ENCODE measurements at places on chromosomes 7 and 10.
A peak's percentile ranks its signal among the peaks of the same experiment; 100 is the strongest.

- no peak for DNase-seq
These were observed 101.8 kb upstream of the KMT2C start for GRCh38 chr7:152537639-152538038.

- DNase-seq: no peak
These were observed 33.5 kb downstream of the CAMK2B start for GRCh38 chr7:44291733-44292419.

- DNase-seq: no peak
These were observed 214.8 kb upstream of the MAGI2 start for GRCh38 chr7:79668292-79668691.

DNA sequence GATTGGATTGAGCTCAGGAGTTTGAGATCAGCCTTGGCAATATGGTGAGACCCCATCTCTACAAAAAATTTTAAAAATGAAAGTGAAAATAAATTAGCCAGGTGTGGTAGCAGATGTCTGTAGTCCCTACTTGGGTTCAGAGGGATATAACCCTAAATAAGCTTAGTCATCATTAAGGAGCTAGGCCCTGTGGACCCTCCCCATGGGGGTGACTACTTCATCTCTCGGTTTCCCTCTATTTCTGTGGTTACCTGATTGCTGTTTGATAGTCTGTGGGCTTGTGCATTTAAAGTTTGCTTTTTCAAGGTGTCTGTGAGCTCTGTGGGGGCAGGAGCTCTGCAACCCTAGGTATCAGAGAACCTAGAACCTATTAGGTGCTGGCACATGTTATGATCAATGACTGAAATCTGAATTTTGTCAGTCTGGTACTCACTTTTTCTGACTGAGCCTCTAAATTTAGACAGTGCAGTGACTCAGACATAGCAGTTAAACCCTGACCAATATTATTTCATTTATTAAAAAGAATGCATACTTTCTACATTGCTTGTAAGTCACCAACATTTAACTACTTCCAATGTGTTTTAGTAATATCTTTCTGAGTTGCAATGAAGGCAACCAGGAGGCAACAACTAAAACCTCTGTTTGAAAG lies 8.1 kb upstream of the CUZD1 start:
- DNase-seq: no peak

- DNase-seq: no peak
These were observed 54.9 kb upstream of the CAMK2B start for GRCh38 chr7:44380189-44380830.

DNA sequence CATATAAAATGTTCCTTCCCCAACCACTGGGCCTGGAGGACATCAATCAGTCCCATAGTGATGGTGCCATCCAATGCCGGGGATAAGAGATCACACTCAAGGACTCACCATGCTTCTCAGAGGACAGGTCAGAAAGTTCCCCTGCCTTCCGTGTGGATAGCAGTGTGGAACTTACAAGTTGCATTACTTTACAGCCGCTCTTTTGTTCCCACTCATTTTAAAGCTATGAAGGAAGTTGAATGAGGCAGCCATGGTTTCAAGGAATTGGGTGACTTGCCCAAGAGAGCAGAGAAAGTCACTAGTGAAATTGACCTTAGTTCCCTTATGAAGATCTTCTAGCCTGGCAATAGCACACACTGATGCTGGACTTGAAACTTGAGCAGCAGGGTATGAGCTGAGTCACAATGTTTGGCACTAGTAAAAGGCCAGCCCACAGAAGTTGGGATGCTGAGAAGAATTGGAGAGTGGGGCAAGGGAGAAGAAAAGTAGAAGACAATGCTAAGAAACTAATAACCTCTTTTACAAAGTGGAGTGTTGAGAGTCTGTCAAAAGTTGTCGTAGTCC lies 78.7 kb downstream of the CXCL12 start:
- peak; percentile 72 for DNase-seq

GRCh38 chr10:31701546-31701945 lies 227.1 kb downstream of the ARHGAP12 start:
- DNase-seq: no peak

- DNase-seq: no peak
These were observed 96.4 kb downstream of the SLC25A40 start for GRCh38 chr7:87779806-87780205.

GRCh38 chr7:131570401-131570800 lies 14.0 kb upstream of the PODXL start:
- DNase-seq: no peak

- DNase-seq: no peak
These were observed 567.8 kb downstream of the IPMK start for GRCh38 chr10:57699944-57700343.

- DNase-seq: no peak
These were observed 672 bp upstream of the DDX56 start for GRCh38 chr7:44574287-44574872.

- DNase-seq: no peak
These were observed 444.1 kb upstream of the KLF6 start for GRCh38 chr10:4229106-4229505.

DNA sequence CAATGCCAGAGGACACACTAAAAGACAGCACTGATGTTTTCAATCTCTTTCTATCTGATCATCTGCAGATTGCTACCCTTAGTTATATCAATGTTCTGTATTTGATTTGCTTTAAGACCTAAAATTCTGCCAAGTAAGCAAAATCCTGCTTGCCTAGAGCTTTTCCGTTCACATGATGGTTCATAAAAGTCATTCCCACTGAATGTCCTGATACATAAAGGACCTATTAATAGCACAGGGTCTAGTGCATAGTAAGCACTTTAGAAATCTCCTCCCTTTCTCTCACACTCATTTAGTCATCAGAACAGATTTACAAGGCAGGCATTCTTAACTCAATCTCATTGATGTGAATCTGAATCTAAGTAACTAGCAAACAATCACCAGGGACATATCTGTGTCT lies 68.8 kb downstream of the PCGF5 start:
- DNase-seq: no peak

GRCh38 chr7:148524479-148525224 lies 65.9 kb upstream of the C7orf33 start:
- no peak for DNase-seq

GRCh38 chr7:140390034-140390433 lies 8.3 kb downstream of the SLC37A3 start:
- no peak for DNase-seq

DNA sequence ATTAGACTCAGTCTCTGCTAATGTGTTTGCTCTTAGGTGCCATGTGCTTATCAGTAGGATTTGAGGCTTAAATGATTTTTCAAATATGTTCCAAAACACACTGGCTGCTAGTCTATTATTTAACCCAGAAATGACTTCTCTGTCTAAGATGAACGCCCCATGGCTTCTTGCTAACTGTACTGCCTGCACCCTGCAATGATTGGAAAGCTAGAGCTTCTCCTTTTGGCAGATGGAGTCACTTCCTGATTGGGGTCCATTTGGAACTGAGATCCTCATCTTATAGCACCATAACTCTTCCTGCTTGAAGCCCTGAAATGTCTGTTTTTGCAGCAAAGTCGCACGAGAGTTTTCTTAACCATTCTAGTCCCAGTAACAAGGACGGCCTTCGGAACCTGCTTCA lies 186.5 kb upstream of the ADO start:
- DNase-seq: no peak

- DNase-seq: no peak
These were observed 18.7 kb upstream of the CYREN start for GRCh38 chr7:135189221-135189662.

GRCh38 chr7:156881679-156882078 lies 11.3 kb downstream of the LMBR1 start:
- no peak for DNase-seq

DNA sequence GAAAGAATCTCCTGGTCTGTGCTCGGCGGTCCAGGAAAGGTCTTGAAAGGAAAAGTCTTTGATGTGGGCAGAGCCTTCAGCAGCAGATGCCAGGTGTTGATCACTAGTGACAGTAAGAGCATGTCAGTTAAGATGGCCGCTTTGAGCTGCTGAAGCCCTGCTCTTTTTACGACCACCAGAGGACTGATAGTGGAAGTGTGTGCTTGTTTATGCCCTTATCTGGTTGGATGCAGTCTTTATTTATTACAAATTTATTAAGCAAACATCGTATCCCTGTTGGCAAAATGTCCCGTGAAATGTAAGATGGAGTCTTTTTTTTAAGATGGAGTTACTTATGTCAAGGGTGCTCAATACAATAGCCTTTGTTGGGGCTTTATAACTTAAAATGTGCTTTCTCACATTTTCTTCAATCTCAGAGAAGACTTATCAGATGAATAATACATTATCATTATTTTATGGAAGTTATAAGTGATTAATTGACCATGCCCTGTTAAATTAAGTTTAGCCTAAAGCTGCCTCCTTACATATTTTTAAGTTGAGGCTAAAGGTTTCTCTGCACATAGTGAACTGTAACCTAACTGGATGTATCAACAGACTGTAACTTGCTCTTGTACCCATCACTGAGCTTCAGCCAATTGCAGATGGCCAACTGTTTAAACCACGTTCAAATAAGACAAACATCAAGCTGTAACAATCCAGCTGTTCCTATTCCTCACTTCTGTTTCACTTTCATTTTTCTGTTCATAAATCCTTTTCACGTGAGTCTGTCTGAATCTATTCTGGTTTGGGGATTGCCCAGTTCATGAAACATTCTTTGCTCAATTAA lies 97.4 kb upstream of the PIK3CG start:
- DNase-seq: no peak

DNA sequence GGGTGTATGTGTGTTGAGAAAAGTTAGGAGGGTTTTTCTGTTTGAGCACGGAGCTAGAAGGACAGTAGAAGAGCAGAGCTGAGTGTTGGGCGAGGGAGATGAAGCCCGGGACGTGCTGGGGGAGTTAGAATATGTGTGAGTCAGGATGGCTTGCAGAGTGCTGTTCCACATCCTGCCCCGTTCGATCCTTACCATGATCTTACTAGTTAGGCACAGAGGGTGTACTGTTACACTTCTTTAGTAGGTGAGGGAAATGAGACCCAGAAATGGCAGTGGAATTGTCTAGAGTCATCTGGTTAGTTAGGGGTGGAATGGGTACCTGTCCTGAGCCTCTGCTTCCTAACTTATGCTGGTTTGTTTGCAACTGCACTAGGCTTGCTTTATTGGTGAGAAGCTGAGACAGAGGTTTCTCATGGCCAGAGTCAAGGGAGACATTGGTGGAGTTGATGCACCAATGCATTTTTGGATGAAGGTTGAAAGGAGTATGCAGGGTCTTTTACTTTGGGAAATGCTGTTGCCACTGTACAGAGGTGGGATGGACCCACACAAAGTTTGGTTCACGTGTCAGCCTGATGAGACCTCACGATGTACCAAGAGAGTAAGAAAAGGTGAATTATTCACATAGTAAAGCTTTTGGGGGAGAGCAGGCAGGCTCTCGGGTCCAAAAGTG lies 42.4 kb downstream of the CCNY start:
- no peak for DNase-seq

- no peak for DNase-seq
These were observed 51.4 kb upstream of the SMNDC1 start for GRCh38 chr10:110355922-110356627.

DNA sequence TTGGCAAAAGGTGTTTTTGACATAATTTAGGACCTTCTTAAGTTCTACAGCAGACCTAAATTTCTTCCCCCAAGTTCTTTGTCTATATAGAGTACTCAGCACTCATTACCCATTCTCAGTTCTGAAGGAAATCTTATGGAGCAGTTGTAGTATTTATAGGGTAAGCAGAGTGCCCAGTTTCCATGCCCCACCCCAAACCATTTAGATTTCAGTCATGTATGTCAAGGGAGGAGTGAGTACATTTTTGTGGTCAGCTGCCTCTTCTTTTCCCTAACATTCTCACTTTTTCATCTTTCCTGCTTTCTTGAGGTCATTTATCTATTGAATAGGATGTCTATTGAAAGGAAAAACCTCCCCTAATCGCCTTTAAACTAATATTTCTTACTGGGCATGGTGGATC lies 83.3 kb downstream of the KAT6B start:
- DNase-seq: no peak

- no peak for DNase-seq
These were observed 39.6 kb upstream of the ZNF680 start for GRCh38 chr7:64602518-64602917.

DNA sequence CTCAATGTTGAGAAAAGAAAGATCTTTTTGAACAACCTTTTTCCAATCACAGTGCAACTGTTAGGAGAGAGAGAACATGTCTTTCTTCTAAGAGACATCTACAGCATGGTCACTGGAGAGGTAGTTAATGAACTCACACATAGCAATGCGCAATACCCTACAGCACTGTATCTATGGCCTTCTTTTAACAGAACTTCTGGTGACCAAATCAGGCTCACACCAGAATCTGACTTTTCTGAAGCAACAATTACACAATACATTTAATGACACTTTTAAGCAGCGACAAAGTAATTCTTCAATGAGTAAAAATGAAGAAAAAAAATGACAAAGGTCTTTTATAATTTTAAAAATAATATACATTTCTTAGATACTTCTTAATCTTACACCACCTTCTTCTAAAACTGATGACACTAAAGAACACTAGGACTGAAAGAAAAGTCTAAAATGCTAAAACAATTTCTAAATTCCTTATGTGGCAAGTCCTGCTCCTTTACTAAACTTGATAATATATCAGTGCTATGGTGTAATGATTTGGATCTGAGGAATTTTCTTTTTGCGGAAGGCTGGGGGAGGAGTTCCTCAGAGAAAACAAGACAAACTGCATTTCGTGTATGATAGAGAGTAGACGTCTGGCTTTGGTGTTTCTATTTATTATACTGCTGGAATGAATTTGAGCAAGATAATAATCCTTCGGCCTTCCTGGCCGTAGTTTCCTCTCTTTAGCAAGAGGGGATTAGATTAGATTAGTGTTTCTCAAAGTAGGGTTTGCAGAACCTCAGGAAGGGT lies 166.3 kb downstream of the ZNF438 start:
- no peak for DNase-seq

DNA sequence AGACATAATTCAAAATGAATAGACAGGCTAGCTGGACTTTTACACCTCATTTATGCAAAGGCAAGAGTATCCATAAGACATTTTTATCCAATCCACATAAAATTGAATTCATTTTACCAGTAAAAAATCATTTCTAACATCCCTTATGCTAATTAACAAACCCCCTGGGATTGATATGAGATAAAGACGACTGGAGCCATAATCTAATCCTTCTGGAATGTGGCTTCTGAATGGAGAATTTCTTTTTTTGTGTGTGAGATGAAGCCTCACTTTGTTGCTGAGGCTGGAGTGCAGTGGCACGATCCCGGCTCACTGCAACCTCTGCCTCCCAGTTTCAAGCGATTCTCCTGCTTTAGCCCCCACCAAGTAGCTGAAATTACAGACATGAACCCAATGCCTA lies 90.4 kb downstream of the AKR1D1 start:
- DNase-seq: no peak

DNA sequence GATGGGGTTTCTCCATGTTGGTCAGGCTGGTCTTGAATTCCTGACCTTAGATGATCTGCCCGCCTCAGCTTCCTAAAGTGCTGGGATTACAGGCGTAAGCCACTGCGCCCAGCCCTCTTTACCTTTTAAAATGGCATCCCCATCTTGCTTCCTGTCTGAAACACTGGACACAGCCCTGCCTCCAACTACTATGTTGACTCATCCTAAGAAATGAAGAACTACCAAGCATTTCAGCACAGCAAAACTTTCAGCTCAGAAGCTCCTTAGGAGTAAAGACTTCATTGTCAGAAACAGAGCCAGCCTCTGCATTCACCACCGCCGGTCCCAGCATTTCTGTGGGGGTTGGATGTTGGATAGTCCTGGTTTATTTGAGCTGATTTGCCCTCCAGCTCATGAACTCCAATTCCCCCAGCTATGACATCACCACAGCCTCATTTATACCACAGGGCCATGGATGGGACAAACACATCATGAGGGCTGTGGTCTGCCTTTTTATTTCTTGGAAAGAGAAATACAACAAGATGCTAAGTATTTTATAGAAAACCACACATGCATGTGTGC lies 123.5 kb downstream of the ADCY1 start:
- DNase-seq: no peak

All from MG63 (cell line).